C1 segment of cervical spinal cord (tissue), 14 donors: ENCODE measurements at places on chromosomes 6 and 20.

DNA sequence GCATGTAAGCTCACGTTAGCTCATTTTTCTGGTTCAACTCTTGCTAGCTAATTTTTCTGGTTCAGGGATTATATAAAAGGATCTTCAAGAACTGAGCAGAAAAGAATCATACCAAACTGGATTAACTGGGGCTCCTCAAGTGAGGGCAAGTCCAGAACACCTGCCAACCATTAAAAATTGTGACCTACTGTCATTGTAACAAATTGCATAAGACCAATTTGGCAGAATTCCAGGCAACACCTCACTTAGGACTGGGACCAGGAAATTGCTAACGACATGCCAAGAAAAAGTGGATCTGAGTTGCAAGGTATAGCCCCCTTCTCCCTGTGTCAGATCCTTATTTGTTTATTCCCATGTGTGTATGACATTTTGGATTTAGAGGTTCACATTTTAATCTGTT is 216.6 kb downstream of the HIVEP2 start:
- DNase-seq, result no peak

DNA sequence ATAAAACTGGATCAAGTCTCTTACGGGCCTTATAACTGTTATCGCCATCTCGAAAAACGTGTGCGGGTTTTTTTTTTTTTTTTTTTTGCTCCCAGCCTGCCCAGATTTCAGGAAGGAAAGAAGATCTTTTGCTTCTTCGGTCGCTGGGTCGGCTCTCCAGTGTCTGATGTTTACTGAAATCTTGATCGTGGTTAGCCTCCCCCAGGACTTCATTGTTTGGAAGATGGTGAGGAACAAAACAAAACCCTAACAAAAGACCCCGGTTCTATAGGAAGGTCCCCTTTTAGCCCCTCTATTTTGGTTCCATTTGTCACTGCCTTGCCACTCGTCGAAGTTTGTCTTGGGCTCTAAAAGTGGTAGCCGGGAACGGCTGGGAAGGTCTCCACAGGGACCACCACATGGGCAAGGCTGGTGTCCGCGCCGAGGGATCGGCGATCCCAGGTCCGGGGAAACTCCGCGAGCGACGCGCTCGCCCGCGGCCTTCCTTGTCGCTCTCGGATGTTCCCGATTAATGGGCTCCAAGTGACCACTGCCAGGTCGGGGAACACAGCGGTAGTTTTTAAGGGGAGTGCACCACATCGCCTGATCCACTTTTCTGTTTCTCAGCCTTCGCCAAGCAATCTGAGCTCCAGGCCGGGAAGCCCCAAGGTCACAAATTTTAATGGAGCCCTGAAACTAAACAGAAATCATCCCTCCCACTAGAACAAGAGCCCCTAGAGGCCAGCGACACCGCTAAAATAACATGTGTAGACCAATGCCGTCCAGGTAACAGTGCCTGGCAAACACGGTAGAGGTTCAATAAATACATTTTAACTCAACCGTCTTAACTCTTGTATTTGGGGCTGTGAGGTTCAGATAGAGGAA is 27.0 kb downstream of the TRIM27 start:
- peak; percentile 41 for DNase-seq

- no peak for DNase-seq
Measured at GRCh38 chr6:549906-550305, 107.0 kb downstream of the HUS1B start.

DNA sequence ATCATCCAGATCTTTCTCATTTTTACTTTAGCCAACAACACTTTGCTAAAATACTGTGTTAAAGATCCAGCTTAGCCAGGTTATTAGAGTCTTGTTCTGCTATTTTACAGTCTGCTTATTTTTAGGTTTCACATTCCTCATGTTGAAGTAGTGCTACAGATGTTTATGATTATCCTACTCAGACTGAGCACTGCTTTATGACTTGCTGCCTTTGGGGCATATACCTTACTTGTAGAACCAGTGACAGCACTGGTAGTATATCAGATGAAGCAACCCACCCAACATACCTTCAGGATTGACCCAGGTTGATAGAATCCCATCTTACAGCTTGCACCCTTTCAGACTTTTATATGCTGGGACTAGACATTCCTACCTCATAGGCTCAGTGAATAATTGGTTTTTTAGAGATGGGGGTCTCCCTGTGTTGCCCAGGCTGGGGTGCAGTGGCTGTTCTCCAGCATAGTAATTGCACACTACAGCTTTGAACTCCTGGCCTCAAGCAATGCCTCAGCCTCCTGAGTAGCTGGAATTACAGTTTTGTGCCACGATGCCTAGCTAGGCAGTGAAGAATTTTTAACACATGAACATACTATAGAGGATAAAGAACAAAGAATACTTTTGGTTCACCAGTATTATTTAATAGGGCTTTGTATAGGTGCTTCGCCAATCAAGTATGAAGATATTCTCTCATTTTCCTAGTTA is 63.8 kb upstream of the DYNLRB1 start:
- DNase-seq, result no peak

GRCh38 chr6:121143476-121143875 is 190.8 kb downstream of the TBC1D32 start:
- DNase-seq, result no peak

- DNase-seq, result no peak
Measured at GRCh38 chr6:105519954-105520353, 117.1 kb upstream of the PREP start.

DNA sequence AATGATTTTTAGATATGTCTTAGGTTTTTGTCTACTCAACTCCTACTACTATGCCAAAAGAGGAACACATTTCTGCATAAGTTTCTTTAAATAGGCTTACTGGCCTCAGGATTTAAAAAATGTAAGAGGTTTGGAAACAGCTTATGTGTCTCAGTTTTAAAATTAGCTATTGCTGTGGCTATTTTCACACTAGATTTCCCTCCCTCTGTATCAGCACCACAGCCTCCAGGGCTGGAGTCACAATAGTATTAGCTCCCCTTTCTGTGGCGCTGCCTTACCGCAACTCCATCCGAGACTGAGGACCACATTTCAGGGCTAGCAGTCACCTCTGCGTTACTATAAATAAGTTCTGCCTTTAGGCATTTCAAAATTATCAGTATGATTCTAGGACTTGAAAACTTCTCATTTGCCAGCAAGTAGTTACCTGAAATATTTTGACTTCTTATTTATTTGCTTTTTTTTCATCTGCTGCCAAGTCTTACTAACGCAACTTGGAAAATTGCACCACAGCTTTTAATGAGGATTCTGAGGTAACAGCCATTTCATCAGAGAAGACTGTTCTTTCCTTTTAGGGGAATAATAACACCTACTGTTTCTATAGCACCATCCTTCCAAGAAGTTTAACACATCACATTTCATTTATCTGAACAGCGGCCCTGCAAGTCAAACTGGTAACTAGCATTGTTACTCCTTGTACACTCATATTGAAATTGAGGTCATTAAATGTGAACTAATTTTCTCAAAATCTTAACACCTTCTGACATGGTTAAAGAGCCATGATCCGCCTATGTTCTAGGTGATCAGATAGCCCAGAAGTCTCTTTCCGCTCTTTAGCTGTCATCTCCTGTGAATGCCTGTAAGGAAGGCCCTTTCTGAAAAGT is 105.9 kb downstream of the GJA10 start:
- DNase-seq, result no peak

DNA sequence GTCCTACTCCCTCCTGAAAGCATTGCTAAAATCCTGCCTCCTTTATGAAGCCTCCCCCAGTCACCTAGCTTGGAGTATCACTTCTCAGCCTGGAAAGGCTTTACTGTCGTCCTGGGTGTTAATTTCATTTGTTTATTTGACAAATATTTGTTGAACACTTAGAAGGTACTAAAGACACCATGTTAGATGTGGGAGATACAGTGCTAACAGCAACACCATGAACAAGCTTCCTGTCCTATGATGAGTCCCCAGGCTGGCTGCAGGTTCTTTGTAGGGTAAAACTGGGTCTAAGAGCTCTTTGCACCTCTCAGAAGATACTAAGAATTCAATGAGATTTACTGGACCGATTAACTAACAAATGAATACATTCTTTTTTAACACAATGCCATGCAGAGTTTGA is 109.2 kb upstream of the TMEM170B start:
- no peak for DNase-seq

GRCh38 chr6:54993948-54994347 is 147.4 kb downstream of the FAM83B start:
- DNase-seq, result no peak

GRCh38 chr6:166516251-166516884 is 70.1 kb downstream of the RAMACL start:
- DNase-seq, result no peak

DNA sequence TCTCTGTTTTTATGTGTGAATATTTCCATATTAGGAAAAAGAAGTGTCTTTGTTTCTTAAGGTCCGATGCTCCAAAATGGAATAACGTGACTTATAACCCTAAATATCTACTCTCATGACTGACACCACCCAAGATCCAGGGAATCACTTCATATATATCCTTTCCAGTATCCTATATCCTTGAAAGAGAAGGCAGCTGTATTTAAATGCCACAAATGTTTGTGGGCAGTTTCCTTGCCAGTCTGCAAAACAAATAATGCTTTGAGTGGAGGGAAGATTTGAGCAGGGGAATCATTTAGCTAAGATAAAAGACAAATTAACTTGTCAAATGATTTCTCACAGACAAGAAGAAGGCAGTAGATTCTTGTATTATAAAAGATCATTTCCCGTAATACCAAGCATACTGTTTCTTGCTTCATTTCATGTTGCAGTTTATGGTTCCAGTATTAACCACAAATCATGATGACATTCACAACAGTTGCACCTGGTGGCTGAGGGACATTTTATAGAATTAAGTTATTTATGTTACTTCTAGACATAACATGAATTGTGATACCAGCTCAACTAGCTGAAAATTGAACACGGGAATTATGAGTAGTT is 30.0 kb upstream of the FABP7 start:
- DNase-seq, result no peak

- no peak for DNase-seq
Measured at GRCh38 chr6:73088138-73088813, 137.0 kb downstream of the KHDC1L start.

DNA sequence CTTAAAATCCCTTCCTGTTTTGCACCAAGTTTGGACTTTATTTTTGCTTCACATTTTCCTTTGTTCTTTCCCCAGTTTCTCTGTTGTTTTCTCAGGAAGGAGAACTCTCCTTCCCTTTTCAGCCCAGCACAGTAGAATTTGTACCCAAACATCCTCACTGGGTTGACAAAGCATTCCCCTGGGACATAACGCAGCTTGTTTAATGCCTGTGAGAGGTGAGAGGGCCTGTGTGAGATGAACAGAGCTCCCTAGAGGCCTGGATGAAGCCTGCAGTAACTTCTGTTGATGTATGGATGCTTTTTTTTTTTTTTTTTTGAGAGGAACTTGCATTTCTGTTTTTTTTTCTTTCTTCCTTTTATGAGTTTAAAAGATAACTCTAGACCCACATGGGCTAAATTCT is 104.9 kb upstream of the SLC22A23 start:
- no peak for DNase-seq

DNA sequence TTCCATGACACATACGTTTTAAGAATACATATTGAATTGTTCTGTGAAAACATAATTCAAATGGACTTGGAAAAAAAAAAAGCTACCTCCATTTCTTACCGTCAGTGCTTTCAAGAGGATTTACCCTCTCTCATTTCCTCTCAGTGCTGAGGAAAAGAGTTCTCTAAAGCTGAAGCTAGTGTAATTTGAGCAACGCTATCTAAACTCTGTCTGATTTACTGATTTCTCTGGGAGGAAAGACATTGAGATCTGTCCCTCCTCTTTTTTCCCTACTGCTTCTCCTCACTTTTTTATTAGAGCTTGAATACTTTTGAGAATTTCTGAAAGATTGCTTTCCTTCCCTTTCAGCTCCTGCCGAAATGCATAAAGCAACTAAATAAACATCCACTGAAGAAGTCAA is 41.2 kb upstream of the GRIK2 start:
- no peak for DNase-seq

GRCh38 chr6:52588710-52589091 is 11.8 kb upstream of the TRAM2 start:
- DNase-seq, result no peak

DNA sequence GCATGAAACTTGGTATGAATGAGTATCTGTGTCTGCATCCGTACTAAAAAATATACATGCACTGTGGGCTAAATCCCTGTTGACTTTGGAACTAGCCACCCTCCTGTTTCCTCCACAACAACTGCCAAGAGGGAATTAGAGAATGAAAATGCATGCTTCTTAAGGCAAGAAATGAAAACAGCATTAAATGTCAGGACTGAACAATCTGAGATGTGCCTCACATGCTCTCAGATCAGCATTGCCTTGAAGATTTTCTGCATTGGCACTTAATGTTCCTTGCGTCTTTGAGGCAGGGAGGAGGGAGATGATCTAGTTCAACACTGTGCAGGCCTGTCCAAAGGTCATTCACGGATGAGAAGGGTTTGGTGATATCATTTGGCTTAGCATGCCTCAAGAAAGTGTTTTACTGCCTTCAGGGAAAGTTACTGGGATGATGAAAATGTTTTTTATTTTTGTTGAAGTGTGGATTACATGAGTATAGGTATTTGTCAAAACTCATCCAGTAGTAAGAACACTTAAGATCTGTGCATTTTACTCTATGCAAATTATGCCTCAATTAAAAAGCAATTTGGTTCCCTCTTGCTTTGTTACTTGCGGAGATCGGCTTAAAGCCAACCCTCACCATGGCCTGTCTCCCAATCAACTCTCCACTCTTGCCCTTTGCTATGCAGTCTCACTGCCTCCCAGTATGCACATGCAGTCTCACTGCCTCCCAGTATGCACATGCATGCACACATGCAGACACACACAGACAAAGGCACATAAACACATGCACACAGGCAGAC is 47.5 kb upstream of the RIN2 start:
- DNase-seq, result no peak

DNA sequence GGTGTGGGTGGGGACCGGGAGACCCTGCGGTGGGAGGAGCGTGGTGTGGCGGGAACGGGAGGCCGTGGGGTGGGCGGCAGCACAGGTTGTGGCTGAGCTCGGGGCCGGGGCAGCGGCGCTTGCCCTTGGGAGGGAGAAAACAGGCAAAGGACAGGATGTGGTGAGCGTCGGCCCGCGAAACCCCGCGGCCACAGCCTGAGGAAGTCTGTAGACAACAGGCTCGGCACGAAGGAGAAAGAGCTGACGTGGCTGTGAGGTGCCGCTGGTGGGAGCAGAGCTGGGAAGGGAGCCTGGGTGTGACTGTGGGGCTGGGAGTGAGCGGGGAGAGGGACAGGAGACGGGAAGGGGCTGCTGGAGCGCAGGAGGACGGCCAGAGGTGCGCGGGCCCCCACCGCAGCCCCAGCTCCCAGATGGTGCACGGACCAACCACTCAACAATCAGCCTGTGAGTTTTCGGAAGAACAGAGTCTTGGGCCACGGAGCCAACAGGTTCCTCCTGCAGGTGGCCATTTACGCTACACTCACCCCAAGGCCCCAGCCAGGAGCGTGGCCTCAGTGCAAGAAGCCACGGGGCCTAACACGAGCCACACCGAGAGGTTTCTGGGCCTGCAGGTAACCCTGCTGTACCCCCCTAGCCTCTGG is 202.8 kb downstream of the DLL1 start:
- DNase-seq, result no peak
